Cardiac muscle cell (in vitro differentiated cells and primary cell): ENCODE measurements at places on chromosomes 5 and 9.
A peak's percentile ranks its signal among the peaks of the same experiment; 100 is the strongest.

GRCh38 chr9:23502004-23502403 lies 324.0 kb downstream of the ELAVL2 start:
- DNase-seq = no peak

DNA sequence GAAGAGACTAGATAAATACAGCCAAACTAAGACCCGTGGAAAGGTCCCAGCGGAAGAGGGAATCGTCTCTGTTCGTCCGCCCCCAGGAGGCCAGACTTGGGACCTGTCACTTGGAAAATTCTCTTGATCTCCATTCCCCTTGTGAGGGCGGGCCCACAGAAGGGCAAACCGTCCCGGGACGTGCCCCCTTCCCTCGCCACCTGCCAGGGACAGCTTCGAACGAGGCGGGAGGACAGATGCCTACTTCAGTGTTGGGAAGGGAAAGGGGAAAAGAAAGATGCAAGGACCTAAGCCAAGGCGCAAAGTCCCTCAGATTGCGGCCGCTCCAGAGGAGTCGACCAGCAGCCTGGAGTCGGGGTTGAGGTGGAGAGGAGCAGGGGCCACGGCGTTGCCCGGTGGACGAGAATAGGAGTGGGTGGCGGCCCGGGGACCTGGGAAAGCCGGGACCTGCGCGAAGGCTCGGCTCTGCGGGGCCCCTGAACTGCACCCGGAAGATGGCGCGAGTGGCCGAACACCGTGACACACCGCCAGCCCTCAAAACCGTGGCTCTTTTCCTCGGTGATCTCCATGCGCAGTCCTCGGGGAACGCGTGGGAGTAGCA lies 4.4 kb upstream of the EBF1 start:
- peak; percentile 62 for DNase-seq

DNA sequence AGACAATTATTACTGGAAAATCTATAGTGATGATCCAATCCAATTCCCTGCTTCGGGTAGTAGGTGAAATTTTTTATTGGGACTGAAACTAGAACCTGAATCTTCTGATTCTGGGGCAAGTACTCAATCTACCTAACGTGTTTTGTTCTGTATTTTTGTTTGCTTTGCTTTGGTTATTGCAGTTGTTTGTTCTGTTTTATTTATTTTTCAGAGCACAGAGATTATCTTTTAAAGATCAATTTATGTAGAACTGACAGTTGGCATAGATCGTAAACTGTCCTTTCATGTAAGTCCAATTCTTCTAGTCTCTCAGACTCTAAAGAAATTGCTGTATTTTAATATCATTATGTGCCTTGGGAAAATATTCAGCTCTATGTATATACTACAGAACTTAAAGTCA lies 401.6 kb downstream of the ANXA1 start:
- DNase-seq = no peak

DNA sequence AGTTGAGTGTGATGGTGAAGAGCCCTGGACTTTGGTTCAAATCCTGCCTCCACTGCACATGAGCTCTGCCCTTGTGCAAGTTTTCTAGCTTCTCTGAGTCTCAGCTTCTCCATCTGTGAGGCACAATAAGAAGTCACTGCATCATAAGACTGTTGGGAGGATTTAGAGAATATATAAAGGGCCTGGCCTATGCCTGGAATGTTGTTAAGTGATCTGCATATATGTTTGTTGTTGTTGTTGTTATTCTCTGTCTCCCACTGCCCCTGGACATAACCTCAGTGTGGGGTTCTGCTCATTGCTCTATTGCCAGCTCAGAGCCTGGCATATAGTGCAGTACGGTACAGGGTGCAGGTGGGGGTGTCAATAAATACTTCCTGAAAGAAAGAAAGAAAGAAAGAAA lies 40.3 kb upstream of the EEIG1 start:
- no peak for DNase-seq

GRCh38 chr5:151018846-151019245 lies 1.5 kb upstream of the GPX3 start:
- DNase-seq = no peak

- no peak for DNase-seq
Measured at GRCh38 chr9:134716067-134716466, 74.5 kb downstream of the COL5A1 start.

GRCh38 chr5:111929867-111930266 lies 172.9 kb upstream of the NREP start:
- DNase-seq = peak; percentile 90

DNA sequence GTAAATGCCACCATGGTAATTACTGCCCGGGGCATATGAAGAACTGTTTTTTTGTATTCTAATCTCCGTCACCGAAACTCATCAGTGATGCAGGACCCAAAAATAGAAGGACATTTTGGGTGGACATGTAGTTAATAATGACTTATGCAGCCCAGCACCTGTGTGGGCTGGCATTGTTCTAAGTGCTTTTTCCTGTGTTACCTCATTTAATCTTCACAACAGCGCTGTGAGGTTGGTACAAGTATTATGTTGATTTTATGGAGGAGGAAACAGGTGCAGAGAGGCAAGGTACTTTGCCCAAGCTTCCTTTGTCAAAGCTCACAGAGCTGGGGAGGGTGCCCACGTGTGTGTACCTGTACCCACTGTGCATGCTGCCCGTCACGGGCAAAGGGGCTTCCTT lies 58.4 kb downstream of the DAPK1 start:
- DNase-seq = no peak

- DNase-seq = no peak
Measured at GRCh38 chr5:36978196-36978595, 101.6 kb downstream of the NIPBL start.

- DNase-seq = no peak
Measured at GRCh38 chr5:156482818-156483217, 155.9 kb downstream of the SGCD start.

- DNase-seq = no peak
Measured at GRCh38 chr5:181131514-181131913, 545 bp upstream of the OR2V1 start.

DNA sequence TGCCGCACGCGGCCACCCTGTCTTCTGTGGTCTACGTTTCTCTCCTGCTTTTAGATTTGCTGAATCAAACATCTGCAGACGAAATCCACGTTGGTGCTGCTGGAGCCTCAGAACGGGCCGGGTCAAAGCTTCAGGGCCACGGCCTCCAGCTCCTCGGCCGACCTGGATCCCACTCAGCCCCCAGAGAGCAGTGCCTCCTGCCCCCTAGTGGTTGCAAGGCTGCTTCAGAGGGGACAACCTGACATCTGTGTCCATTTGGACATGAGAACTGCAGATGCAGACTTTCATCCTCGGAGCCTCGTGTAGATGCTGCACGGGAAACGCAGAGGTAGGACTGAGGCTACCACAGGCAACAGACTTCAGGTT lies 23.0 kb upstream of the SLC6A3 start:
- peak; percentile 57 for DNase-seq
